ENCODE measurements at places on chromosomes 4 and X.

GRCh38 chr4:78661921-78662521 lies 110.5 kb downstream of the ANXA3 start:
- no peak for DNase-seq

DNA sequence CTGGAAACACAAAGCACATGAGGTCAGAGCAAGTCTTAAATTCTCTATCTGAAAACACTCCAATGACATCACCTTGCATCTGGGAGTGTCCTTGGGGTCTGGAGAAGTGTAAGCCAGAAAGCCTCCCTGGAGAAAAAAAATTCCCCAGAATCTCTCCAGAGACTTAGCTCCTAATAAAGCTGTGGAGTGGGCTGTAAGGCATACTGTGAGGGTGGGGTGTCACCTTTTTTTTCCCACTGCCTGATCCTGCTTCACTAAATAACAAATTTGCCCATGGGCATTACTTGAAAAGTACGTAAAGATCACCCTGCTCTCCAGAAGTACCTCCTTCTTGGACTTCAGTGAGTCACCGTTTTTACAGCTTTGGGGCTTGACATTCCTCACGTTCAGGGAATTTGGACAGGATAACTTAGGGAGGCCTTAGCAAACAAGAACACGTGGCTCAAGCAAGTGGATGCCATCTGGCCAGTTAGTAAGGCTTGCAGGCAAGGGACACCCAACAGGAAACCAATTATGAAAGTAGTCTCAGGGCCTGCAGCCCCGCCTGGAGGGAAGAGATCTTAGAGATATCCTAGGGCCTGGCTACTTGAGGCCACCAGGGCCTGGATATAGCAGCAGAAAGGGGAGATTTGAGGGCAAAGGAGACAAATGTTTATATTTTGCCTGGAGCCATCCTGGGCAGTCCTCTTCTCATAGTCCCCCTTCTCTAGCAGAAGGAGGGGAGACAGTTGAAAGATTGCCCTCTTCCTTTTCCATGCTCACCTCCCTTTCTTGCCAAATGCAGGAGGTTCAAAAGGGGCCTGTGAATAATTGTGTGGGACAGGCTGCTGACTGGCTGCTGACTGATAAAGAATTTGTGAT lies 60.1 kb upstream of the PLAC1 start:
- DNase-seq = no peak

DNA sequence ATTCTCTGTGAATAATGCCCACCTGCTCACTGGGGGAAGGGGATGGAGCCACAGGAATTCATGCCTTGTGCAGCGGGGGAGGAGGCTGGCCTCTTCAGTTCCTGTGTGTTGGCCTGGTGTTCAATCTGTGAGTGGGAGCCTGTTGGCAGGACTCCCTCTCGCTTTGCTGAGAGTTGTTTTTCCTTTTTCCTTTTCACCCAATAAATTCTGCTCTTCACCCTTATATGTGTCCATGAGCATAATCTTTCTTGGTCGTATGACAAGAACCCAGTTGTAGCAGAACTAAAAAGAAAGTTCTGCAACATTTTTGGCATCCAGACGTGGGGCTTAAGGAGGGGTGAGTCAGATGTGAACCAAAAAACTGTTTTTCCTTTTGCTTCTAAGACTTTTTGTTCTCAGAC lies 235.2 kb upstream of the HDX start:
- DNase-seq = no peak

DNA sequence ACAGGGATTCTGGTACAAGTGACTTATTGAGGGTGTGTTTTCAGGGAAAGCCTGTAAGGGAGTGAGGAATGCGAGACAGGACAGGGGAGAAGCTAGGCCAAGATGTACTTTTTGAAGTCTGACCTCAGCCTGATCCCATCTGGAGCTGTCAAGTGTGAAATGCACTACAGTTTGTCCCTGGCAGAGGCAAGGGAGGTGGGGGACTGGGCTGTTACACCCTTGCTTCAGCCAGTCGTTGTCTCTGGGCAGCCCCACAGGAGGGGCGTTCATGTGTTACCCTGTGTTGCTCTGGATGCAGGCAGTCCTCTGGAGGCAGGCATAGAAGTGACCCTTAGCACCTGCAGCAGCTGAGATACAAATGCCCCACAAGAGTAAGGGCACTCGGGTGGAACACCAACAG lies 25.8 kb downstream of the PPEF1 start:
- no peak for DNase-seq

- DNase-seq = no peak
Observed at GRCh38 chrX:2863646-2864045, 34.9 kb downstream of the GYG2 start.

DNA sequence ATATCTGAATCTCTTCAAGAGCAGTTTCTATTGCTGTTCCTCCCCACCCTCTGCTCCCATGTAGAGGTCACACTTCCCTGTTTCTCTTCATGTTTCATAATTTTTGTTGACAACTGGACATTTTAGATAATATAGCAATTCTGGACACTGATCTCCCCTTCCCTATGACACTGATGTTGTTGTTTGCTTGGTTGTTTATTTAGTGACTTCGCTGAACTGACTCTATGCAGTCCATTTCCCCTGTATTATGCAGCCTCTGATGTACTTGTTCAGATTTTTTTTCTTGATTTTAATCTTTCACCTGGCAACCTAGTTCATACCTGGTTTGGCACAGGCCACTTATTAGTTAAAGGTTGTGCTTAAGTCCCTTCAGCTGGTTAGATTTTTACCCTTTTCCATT lies 29.2 kb downstream of the CLDN2 start:
- DNase-seq = no peak

DNA sequence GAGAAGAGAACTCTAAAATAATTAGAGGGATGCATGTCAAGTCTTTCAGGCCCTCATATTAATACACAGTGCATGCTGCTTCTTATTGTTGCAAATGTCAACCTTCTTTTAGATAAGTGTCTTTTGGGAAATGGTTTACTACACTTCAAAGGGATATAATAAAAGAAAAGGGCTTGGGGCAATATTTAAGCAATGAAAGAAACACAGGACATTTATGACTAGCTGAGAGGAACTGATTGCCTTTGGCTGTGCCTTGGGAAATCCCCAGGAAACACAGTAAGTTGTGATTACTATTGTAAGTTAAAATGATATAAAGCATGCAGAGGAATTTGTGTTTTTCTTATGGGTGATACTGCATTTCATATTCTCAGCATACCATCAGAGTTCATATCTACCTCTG lies 1036.2 kb upstream of the GRID2 start:
- DNase-seq = no peak

DNA sequence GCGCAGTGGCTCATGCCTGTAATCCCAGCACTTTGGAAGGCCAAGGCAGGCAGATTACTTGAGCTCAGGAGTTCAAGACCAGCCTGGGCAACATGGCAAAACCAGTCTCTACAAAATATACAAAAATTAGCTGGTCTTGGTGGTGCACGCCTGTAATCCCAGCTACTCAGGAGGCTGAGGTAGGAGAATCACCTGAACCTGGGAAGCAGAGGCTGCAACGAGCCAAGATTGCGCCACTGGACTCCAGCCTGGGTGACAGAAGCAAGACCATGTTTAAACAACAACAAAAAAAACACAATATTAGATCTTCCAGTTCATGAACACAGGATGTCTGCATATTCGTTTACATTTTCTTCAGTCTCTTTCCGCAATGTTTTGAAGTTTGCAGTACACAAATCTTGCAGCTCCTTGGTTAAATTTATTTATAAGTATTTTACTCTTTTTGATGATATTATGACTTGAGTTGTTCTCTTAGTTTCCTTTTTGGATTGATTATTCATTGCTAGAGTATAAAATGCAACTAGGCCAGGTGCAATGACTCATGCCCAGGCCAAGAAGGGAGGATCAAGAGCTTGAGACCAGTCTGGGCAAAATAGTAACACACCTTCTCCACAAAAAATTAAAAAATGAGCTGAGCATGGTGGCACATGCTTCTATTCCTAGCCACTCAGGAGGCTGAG lies 30.4 kb upstream of the ABCG2 start:
- DNase-seq = no peak

DNA sequence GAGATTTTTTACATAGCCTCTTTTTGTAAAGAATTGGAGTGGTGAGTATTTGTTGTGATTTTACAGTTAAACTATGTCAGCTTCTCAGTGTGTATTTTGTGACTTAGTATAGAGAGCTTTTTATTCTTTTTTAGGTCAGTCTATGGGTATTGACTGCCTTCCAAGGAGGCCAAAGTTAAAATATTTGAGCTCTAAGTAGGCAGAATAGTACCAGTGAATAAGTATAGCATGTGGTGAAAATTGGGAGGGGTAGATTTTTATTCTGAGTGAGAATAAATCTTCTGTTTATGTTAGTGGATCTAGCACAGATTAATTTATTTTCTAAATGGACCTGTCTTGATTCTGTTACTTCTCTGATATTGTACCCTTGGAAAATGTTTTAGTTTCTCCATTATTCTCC lies 37.5 kb downstream of the HERC3 start:
- DNase-seq = no peak

DNA sequence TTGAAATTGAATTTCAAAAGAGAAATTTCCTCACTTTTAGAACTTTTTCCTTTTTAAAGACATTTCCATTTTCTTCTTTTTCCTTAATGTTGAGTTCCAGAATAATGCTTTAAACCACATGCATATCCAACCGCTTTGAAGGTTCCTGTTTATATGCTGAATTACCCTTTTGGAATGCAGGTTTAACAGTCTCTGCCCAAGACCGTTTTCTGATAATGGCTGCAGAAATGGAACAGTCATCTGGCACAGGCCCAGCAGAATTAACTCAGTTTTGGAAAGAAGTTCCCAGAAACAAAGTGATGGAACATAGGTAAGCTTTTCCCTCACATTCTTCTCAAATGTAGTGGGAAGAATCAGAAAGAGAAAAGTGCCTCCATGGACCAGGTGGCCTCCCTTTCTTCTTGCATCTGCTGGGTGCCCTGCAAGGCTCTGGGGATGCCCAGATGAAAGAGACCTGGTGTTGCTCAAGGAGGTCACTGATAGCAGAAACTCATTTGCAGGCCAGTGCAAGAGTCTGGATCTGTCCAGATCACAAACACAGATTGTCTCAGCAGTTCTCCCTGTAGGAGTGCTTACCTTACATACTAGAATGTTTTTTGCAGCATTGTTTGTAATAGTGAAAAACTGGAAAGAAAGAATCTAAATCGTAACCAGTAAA lies 42.9 kb downstream of the MOSPD2 start:
- DNase-seq = no peak

- no peak for DNase-seq
Observed at GRCh38 chr4:37762294-37762990, 64.0 kb upstream of the PGM2 start.

DNA sequence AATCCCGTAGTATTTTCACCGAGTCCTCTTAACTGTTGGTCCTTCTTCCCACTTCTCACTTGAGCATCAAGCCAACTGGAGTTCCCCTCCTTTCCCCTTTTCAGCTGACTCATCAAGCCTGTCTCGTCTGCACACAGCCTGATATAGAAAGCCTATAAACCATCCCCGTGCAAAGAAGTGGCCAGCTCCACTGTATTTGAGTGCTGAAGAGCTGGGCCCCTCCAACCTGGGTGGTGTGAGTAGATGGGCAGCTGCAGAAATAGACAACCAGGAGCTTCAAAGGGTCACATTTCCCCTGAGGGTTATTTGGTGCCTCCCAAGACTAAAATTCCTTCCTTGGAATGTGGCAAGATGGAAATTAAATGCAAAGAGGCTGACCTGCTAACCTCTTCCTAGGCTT lies 199.7 kb downstream of the HS6ST2 start:
- DNase-seq = no peak

DNA sequence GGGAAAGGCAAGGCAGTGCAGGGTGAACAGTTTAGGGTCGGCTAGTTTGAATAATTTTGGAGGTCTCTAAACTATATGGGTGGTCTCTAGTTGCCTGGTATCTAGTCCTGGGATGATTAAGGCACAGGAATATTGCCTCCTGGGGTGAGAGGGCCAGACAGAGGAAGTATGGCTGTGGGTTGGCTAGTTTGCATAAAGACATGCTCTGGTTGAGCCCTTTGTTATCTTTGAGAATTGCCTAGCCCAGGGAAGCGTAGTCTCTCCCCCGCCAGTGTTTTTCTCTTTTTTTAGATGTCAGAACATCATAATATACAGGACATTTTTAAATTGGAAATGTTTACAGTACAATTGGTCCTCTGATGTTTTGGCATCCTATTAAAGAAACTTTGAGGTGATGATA lies 163.5 kb downstream of the PWWP3B start:
- DNase-seq = no peak

DNA sequence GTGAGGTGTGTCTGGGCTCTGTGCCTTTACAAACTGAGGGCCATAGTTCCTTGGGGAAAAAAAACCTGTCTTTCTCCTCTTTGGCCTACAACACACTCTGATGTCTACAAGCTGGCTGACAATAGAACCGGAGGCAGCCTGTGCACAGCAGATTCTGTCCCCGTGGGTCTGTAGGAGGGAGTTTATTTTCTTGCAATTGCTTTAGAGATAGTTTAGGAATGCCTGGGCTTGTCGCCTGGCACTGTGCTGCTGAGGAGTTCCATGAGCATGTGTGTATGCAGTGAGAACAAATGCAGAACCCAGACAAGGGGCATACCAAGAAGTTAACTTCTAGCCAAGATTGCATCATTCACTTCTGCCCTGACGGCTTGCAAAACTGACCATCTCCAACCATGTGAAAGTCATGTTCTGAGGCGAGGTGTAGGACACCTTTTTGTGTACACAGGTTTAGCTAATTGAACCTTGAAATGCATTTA lies 54.1 kb downstream of the CCNI start:
- no peak for DNase-seq

DNA sequence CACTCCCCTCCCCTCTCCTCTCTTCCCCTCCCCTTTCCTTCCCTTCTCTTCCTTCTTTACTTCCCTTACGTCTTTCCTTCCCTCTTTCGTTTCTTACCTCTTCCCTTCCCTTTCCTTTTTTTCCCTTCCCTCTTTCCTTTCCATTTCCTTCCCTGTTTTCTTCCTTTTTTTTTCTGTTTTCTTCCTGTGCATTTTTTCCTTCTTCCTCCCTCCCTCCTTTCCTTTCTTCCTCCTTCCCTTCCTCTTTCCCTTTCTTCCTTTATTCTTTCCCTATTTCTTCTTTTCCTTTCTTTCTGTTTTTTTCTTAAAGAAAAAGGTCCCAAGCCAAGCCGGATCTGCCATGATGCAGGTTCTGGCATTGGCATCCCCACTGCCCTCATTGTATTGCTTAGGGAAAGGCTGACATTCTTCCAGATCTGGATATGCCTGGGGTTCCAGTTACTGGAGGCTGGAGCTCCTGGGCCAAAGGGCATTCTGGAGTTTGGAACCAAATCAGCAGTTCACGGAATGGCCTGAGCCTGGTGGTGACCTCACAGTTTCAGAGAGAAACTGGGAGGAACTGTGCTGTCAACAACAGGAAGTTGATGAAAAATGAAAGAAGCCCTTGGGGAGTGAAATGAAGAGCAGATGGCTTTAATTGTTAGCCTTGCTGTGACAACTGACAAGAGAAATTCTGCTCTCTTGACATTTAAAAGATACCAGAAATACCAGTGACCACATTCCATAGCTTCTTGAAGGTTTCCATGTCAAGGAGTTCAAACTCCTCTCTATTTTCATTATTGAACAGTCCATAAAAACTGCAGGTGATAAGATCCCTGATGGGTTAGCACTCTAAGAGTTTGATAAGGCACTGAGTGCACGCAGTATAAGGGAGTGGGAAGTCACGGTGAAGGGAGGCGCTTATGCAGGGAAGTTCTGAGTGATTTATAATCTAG lies 622.1 kb downstream of the SPRY1 start:
- no peak for DNase-seq

- DNase-seq = no peak
Observed at GRCh38 chr4:31051565-31051964, 331.4 kb downstream of the PCDH7 start.

- DNase-seq = no peak
Observed at GRCh38 chrX:115387327-115387726, 97.8 kb downstream of the LUZP4 start.

All from activated CD4-positive, alpha-beta T cell treated with anti-CD3 and anti-CD28 coated beads, Interleukin-2, amount 50 U/mL, for 24 hours (primary cell).